Fibroblast of the aortic adventitia (primary cell): ENCODE measurements at places on chromosomes 2 and 18. TPM values are rescaled to one million over a fixed set of nuclear protein-coding genes. Genes with fewer than 3 reads are reported as not detected.
A peak's percentile ranks its signal among the peaks of the same experiment; 100 is the strongest.

The IL1RN gene
- total RNA-seq = 1.1 TPM in 1 of 2 replicates, not detected in the other

The SULT1C4 gene
- 0.33 TPM in 1 of 2 replicates, not detected in the other for total RNA-seq

The RASGRP3 gene
- 5.9 and 7.8 TPM in 2 replicates for total RNA-seq

The SAG gene
- not detected in 2 replicates for total RNA-seq

The ABCA12 gene
- total RNA-seq = 0.08 and 0.09 TPM in 2 replicates

The RAB12 gene
- 64.9 and 67.4 TPM in 2 replicates for total RNA-seq

DNA sequence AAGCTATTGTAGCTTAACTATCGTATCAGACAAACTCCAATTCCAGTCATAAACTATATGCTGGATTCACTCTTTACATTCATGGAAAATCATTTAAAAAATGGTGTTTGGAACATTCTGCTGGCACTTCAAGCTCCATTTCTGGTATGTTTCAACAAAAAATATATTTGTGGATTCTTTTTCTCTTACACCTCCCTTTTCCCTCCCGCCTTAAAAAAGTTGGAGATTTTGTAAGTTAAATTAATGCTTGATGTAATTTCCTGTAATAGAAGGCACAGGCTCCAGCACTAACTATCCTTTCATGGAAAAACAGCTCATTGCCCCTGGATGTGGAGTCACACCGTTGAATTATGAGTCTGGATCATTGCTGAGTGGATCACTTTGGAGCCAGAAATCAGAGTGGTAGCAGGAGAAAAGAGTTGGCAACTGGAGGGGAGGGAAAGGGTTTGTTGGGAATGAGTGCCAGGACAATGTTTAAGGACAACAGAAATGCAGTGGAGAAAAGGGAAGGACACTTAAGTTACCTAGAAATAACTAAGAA is 102.8 kb downstream of the ICOS start:
- DNase-seq = no peak

GRCh38 chr2:65482971-65483370 is 50.6 kb upstream of the SPRED2 start:
- no peak for DNase-seq

- DNase-seq = peak; percentile 42
Observed at GRCh38 chr2:75592030-75592429, 31.3 kb upstream of the EVA1A start.

DNA sequence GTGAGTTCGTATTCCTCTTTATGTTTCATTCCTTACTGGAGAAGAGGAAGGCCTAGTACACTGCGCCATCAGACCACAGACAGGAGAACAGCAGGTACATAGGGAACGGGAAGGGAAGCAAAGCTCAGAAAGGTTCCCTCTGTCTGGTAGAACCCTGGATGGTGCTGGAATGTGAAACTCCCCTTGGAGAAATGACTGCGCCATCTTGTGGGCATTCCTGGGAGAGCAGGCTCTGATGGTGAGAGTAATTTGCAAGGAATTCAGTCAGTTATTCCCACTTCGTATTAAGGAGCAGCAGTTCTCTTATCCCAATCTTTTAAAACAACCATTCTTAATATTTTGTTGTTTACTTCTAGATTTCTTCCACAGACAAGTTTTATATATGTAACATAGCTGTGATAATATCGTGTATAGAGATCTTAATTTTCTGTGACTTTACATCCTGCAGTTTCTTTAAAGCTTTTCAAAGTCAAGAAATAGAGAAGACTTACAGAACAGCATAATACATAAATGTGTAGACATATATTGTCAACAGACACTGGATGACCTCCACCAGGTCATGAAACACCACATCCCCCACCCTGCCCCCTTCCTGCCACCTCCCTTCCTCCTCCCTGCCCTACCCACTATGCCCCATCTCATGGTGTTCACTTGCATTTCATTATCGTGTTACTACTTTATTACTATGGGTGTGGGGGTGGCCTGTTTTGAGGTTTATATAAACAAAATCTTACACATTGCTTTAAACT is 83.9 kb downstream of the ARHGEF4 start:
- peak; percentile 76 for DNase-seq

DNA sequence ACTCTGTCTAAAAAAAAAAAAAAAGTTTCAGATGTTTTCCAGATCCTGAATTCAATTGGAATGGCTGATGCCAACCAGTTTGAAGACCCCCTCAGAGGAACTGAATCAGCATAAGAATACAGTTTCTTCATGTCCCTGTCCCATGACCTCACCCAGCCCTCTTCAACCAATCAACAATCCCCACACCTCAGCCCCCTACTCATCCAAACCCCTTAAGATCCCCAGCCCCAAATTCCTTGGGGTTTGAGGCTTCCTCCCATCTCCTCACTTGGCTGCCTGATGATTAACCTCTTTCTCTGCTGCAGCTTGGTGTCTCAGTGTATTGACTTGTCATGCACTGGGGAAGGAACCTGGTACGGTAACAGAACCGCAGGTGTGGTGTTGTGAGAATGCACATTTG is 97.6 kb upstream of the CABLES1 start:
- DNase-seq = no peak

- DNase-seq = no peak
Observed at GRCh38 chr2:108898315-108899082, 90.5 kb downstream of the EDAR start.

DNA sequence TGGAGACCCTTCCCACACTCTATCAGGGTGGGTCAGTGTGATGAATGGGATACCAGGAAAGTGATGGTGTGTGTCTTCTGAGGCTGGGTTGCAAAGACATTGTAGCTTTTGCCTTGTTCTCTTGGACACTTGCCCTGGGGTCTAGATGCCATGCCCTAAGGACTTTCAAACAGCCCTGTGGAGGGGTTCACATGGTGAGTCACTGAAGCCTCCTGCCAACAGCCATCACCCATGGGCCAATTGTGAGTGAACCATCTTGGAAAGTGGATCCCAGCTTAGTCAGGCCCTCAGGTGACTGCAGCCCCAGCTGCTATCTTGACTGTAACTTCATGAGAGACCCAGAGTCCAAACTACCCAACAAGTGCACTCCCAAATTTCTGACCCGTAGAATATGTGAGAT is 25.8 kb upstream of the IGFBP5 start:
- DNase-seq = no peak

GRCh38 chr2:73255907-73256617 is 22.0 kb downstream of the CCT7 start:
- no peak for DNase-seq

DNA sequence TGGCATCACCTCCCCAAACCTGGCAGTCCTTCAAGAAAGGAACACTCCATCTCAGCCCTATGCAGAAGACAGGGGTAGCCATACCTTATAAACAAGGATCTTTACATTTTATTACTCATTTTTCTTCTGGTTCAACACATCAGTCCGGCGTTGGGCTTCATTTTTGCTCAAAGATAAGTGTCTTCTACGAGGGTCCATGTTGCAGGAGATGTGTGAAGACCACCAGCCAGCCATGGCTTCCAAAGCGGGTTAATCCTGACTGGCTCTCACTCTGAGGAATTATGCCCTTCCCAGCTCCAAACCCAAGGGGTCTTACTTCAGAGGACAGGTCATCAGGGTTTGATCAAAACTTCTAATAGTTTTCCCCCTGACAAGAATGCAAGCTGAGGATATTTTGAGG is 23.9 kb upstream of the GNAL start:
- DNase-seq = no peak

DNA sequence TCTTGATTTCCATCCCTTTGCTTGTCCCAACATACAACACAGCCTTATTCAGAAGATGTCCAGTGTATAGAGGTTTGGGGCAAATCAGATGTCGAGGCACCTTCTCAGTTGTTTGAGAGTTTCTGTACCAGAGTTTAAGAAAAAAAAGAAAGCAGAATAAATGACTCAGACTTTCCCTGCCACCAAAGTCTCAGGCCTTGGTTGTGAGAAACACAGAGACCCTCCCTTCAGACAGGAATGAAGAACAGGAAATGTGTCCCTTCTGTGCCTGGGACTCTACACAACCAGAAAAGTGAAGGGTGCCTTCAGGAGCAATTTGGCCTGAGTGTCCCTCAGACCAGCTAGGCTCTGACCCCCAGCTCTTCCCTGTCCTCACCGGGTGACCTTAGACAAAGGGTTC is 37.3 kb upstream of the REL start:
- no peak for DNase-seq

DNA sequence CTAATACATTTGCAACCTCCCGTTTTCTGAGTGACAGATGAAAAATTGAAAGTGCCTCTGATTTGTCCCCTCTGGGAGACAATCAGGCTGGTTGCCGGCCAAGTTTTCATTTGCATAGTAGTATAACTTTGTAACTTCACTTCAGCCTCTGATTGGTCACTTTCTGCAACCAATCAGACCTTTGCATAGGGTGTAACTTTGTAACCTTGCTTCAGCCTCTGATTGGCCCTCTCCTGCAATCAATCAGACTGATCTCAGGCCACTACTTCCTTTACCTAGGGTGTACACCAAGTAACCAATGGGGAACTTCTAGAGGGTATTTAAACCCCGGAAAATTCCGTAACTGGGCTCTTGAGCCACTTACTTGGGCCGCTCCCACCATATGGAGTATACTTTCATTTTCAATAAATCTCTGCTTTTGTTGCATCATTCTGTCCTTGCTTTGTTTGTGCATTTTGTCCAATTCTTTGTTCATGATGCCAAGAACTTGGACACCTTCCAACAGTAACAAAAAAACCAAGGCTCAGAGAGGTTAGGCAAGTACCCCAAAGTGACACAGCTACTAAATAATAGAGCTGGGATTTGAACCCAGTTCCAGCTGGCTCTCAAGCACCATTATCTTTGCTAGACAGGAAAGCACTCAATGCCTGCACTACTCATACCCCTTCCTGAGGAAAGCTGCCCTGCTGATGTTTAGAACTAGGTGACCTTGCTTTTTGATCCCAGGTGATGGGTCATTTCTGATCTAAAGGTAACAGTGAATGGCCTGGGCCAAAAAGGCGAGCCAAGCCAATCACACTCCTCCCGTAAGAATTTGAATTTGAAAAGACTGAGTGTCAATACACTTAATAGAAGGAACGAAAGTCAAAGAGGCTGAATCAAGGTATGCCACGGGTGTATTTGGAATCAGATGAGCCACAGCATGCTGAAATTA is 10.9 kb upstream of the MYOM1 start:
- DNase-seq = no peak

GRCh38 chr2:157821519-157822131 is 54.5 kb downstream of the ACVR1 start:
- DNase-seq = peak; percentile 59

DNA sequence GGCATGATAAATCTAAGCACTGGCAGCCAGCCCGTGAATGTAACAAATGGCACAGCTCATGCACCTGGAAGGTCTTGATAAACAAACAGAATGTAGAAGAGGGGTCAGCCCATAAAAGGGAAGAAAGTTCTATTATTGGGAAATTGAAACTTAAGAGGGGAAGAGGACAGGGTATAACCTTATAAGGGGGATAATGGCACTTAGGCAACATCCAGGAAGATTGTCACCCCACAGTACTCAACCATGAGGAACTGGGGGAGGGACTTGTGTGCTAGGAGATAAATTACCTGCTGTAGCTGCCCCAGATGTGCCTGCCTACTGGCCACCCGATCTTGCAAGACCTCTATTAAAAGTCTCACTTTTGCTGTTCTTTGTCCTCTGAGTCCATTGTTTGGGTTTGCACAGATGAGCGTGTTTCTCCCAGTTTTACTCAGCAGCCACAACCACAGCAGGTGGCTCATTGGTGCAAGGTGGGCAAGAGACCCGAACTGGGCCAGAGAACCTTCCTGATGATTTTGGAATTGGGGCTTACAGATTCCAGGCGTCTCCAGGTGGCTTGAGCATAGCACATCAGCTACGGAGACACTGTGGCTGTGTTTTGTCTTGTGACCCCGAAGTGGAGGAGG is 79.0 kb upstream of the TAF1B start:
- DNase-seq = no peak

- DNase-seq = no peak
Observed at GRCh38 chr2:108383146-108383830, 5.5 kb downstream of the SULT1C4 start.

DNA sequence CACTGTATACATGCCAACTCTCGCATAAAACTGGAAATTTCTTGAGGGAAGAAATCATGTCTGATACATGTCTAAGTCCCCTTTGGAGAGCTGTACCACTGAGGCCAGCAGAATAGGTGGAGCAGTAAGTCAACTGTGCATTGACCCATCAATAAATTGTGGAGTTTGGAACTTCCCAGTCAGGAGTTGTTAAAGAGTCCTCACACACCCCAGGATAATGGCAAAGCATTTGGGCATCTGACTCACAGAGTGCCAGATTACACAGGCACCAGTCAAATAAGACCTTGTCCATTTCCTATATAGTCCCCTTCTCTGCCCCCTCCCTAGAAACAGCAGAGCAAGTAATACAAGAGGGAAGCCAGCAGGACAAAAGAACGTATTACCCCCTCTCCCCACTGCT is 10.4 kb downstream of the VSNL1 start:
- DNase-seq = no peak

DNA sequence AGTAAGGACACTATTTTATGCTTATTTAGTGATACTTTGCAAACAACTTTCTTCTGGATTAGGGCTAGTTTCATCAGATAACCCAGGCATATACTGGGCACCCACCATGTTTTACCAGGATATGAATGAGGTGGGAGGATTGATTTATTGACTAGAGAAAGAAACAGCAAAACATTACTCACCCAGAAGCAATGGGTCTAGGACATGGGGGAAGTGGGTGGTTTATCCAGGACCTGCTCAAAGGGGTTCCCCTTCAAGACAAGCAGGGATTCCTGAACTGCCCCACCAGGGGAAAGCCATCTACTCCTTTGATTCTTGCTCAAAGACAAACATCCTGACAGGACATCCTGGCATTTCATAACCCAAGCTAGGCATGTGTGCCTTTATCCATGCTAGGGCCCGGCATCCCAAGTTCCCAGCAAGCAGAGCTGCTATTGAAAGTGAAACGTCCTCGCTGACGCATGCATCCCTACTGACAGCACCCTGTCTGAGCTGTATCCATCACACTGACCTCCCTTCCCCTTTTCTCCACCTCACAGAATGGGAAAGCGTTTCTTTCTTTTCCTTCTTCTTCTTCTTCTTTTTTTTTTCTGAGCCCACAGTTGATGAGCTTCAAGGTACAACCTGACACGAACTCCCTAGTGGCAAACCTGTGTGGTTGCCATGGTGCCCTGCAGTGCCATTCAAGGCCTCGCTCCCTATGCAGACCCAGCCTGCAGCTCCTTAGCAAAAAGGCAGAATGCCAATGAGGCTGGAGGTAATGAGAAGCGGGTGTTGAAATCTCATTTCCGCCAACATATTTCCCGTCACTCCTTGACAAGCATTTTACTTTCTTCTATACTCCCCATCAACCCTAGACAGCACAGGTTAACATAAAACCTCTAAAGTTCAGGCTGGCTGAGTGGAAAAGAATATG is 70.5 kb downstream of the CLHC1 start:
- DNase-seq = no peak
